ENCODE measurements at places on chromosomes 7 and 10. TPM values are rescaled to one million over a fixed set of nuclear protein-coding genes. Genes with fewer than 3 reads are reported as not detected.

OR2A42 gene
- total RNA-seq = not detected

EPO gene
- not detected for total RNA-seq

EPHA1 gene
- under 0.01 TPM for total RNA-seq

NUP205 gene
- total RNA-seq = 31.3 TPM

OGDHL gene
- under 0.01 TPM for total RNA-seq

GOLGA7B gene
- not detected for total RNA-seq

IGF2BP3 gene
- total RNA-seq = 4.3 TPM

MMRN2 gene
- 2.1 TPM for total RNA-seq

OPALIN gene
- total RNA-seq = not detected

GNGT1 gene
- not detected for total RNA-seq

MRLN gene
- total RNA-seq = not detected

OR2A5 gene
- not detected for total RNA-seq

GFRA1 gene
- 6.3 TPM for total RNA-seq

BICC1 gene
- total RNA-seq = 64.7 TPM

- DNase-seq = no peak
- no peaks in the 10 kb centered on the region for H3K27me3 ChIP-seq
- H3K4me3 ChIP-seq = no peak overlapping the region
- no peaks in the 10 kb centered on the region for H3K4me1 ChIP-seq
- H3K36me3 ChIP-seq = no peaks in the 10 kb centered on the region
- no peak overlapping the region for H3K27ac ChIP-seq
Measured at GRCh38 chr10:19956516-19957032, 140.3 kb downstream of the PLXDC2 start.

- H3K4me3 ChIP-seq = no peak overlapping the region
- peak; percentile 40 for DNase-seq
- H3K4me1 ChIP-seq = no peaks in the 10 kb centered on the region
- peaks cover 14% of the 10 kb centered on the region for H3K36me3 ChIP-seq
- no peaks in the 10 kb centered on the region for H3K27me3 ChIP-seq
- no peak overlapping the region for H3K27ac ChIP-seq
Measured at GRCh38 chr7:158672975-158673374, 31.6 kb downstream of the NCAPG2 start.

- no peaks in the 10 kb centered on the region for H3K27me3 ChIP-seq
- H3K27ac ChIP-seq = no peak overlapping the region
- no peak for DNase-seq
Measured at GRCh38 chr7:157281221-157281998, 55.4 kb upstream of the DNAJB6 start.

DNA sequence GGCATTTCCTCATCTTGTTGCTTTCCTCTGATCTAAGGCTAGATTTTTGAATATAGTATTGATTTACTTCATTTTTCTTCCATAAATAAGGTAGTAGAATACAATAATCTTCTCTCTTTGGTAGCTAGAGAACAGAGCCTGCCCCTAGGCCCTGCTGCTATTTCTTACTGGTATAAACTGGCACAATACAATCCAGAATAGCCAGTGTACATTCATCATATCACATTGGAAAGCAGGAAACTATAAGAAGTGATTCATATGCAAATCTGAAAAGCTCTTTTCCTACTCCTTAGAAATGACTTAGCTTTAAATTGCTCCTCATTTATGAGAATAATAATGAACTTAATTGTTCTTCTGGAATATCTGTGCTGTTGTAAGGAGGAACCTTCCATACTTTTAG, 100.2 kb downstream of the KCND2 start:
- H3K4me3 ChIP-seq = no peak overlapping the region
- no peaks in the 10 kb centered on the region for H3K4me1 ChIP-seq
- no peaks in the 10 kb centered on the region for H3K36me3 ChIP-seq
- no peak overlapping the region for H3K27ac ChIP-seq
- no peaks in the 10 kb centered on the region for H3K27me3 ChIP-seq

DNA sequence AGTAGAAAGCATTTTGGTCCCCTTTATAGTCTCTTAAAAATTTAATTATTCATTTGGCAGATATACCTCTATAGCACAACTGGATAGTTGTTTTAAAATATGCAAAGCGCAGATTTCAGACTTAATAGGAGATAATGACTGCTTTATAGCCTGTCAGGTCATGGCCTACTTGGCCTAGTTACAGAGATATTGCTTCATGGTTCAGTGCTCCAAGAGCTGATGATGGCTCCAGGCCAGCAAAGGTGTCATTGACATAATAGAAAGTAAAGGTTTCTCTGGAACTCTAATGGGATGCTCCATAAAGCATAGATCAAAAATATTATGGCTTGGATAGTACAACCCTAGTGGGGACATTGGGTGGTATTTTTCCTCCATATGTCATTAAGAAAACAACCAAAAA, 285.7 kb downstream of the NXPH1 start:
- no peaks in the 10 kb centered on the region for H3K27me3 ChIP-seq
- H3K4me1 ChIP-seq = no peaks in the 10 kb centered on the region
- no peak overlapping the region for H3K27ac ChIP-seq
- no peak overlapping the region for H3K4me3 ChIP-seq
- H3K36me3 ChIP-seq = no peaks in the 10 kb centered on the region
- DNase-seq = no peak

GRCh38 chr10:22945934-22946673, 18.3 kb downstream of the ARMC3 start:
- H3K36me3 ChIP-seq = no peaks in the 10 kb centered on the region
- no peaks in the 10 kb centered on the region for H3K4me1 ChIP-seq
- H3K27me3 ChIP-seq = no peaks in the 10 kb centered on the region
- no peak overlapping the region for H3K4me3 ChIP-seq

DNA sequence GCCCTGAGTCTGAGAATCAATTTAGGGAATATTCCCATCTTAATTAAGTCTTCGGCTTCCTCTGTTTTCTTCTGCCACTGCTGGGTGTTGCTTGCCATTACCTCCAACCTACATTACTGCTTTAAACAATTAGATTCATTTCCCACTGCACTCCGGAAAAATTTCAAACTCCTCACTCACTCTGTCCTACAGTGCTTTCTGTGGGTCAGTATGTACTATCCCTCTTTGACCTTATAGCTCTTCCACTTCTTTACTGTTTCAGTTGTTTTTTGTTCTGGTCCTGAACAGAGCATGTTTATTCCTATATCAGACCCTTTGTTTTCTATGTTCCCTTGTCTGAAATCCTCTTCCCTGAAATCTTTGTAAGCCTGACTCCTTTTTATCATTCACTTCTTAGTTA, 160.6 kb downstream of the MAGI2 start:
- H3K4me3 ChIP-seq = no peak overlapping the region
- H3K4me1 ChIP-seq = peaks cover 7% of the 10 kb centered on the region
- H3K36me3 ChIP-seq = no peaks in the 10 kb centered on the region
- no peak for DNase-seq

DNA sequence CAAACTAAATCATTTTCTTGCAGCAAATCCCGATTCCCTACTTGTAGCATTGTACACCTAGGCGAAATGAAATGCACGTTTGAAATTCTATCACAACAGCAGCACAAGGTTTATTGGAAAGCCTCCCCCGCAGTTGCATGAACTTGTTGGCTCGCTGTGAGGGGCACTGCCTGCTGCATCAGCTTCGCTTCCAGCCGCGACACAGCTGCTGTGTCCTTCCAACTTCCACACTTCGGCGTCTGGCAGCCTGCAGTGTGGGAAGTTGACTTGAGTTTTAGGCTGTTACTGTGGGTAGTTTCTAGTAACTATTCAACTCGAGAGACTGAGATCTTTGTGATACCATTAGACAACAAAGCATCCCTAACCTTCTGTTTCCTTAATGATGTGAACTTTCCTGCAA, 315.8 kb upstream of the TPK1 start:
- no peaks in the 10 kb centered on the region for H3K27me3 ChIP-seq
- H3K4me3 ChIP-seq = no peak overlapping the region
- DNase-seq = no peak
- no peaks in the 10 kb centered on the region for H3K36me3 ChIP-seq
- no peaks in the 10 kb centered on the region for H3K4me1 ChIP-seq

- DNase-seq = no peak
- no peak overlapping the region for H3K27ac ChIP-seq
- peaks cover 7% of the 10 kb centered on the region for H3K4me1 ChIP-seq
- no peaks in the 10 kb centered on the region for H3K27me3 ChIP-seq
- H3K4me3 ChIP-seq = no peak overlapping the region
- no peaks in the 10 kb centered on the region for H3K36me3 ChIP-seq
Measured at GRCh38 chr7:111368381-111369065, 193.8 kb downstream of the IMMP2L start.

DNA sequence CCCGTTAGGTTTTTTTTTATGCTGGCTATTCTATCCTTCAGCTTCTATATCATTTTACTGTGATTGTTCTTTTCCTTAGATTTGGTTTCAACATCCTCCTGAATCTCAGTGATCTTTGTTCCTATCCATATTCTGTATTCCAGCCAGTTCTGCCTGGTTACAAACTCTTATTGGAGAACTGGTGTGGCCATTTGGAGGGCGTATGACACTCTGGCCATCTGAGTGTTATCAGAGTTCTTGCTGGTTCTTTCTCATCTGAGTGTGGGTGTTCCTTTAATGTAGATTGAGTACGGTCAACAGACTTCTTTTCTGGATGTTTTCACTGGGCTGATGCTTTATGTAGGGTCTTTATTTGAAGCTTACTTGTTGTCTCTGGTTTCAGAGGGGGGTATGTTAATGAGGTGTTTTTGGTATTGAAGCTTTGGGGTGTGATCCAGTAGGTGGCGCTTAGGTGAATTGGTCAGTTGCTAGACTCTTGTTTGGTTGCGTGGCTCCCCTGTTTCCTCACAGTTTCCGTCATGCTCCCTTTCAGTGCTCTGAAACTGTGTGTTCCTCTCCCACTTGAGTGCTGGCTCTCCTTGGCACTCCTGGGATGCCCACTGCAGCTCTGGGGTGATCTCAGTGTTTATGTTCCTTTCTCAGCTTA, 80.7 kb downstream of the FANK1 start:
- no peak overlapping the region for H3K27ac ChIP-seq
- no peaks in the 10 kb centered on the region for H3K36me3 ChIP-seq
- no peaks in the 10 kb centered on the region for H3K27me3 ChIP-seq
- no peak overlapping the region for H3K4me3 ChIP-seq
- H3K4me1 ChIP-seq = peaks cover 4% of the 10 kb centered on the region

- H3K27me3 ChIP-seq = no peaks in the 10 kb centered on the region
- H3K36me3 ChIP-seq = peaks cover 16% of the 10 kb centered on the region
- peak overlapping the region; percentile 47 for H3K27ac ChIP-seq
- H3K4me1 ChIP-seq = peaks cover 84% of the 10 kb centered on the region
Measured at GRCh38 chr10:79180414-79181221, 111.9 kb downstream of the ZMIZ1 start.

DNA sequence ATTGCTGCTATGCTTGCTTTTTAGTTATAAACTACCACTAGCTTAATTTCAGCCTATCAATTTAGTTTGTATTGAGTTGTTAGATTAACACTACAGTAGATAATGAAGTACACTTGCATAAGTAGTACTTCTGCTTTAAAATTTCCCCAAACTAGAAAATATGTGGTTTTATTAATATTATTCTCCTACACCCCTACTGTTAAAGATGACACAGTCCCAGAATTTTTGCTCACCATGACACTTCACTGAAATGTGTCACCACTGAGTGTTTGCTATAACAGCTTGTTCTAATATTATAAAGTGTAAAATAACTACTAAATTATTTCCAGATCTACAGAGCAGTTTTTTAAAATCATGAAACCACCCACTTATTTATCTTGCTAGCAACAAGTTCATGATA, 31.6 kb downstream of the RHEB start:
- no peak overlapping the region for H3K4me3 ChIP-seq
- peaks cover 6% of the 10 kb centered on the region for H3K36me3 ChIP-seq

DNA sequence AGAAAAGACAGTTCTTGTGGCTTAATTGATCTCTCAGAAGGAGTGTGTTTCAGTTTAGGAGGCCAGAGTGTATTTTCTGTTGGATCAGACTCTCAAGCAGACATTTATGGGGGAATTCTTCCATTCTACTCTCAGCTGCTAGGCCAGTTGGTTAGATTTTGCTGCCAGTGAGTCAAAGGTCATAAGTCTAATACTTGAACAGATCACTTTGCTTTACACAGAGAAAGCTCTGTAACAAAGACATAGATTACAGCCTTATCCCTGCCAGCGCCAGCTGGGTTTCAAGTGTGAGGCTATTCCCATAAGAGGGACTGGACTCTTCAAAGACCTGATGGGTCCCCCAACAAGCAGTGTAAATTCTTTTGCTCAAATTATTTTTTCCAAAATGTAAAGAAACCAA, 145.6 kb upstream of the SEMA3C start:
- H3K4me3 ChIP-seq = no peak overlapping the region
- H3K27me3 ChIP-seq = no peaks in the 10 kb centered on the region
- no peak overlapping the region for H3K27ac ChIP-seq

DNA sequence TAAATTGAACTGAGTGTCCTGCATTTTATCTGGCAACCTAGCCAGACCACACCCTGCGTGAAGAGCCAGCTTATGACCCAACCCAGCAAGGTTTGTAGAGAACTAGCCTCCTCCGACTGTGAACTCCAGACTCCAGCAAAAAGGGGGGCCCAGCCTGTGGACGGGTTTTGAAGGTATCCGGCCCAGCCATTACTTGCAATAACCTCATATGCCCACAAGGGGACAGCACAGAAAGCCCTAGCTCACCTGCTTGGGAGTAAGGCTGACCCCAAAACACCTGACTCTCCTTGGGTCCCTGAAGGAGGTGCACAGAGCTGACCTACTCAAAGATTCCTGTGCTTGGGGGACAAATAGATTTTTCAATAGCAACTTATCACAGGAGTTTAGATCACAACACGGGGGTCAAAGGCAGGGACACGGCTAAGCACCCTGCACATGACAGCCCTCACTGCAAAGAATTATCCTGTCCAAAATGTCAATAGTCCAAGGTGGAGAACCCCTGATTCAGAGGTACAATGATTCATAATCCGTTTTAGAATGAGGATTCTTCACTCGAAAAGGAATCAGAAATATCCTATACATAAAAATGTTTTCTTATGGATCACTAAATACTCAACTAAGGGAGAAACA, 4.6 kb downstream of the TRPV6 start:
- no peaks in the 10 kb centered on the region for H3K36me3 ChIP-seq
- H3K4me3 ChIP-seq = no peak overlapping the region
- DNase-seq = peak; percentile 14
- no peaks in the 10 kb centered on the region for H3K27me3 ChIP-seq
- H3K27ac ChIP-seq = no peak overlapping the region

GRCh38 chr7:89773611-89774010, 380.7 kb upstream of the STEAP1 start:
- no peak for DNase-seq
- no peaks in the 10 kb centered on the region for H3K4me1 ChIP-seq
- no peaks in the 10 kb centered on the region for H3K36me3 ChIP-seq
- no peaks in the 10 kb centered on the region for H3K27me3 ChIP-seq

DNA sequence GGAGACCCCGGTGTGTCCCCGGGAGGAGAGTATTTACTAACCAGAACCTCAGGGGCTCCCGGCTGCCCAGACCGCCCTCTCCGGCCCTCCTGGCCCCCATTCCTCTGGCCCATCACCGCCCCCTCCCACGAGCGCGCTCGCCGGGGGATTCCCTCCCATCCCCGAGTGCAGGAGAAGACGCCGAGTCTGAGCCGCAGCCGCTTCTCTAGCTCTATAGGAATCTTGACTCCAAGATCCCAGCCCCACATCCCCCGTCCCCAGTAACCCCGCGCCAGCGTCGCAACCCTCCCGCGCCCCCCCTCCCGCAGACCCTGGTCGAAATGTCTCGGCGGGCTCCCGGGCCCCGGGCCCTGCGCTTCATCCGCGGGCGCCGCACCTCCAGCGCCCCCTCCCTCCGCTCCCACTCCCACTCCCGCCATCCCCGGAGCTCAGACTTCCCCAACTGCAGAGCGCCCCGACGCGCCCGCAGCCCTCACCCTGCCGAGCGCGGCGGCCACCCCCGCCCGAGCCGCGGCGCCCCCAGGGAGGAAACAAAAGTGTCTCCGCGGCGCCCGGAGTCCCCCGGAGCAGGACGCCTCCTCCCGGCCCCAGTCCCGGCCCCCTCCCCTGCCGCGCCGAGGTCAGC, 541 bp downstream of the ELMO1 start:
- H3K36me3 ChIP-seq = no peaks in the 10 kb centered on the region
- peaks cover 13% of the 10 kb centered on the region for H3K27me3 ChIP-seq
- no peaks in the 10 kb centered on the region for H3K4me1 ChIP-seq
- H3K4me3 ChIP-seq = peak overlapping the region; percentile 18
- H3K27ac ChIP-seq = no peak overlapping the region
- DNase-seq = no peak

Measured in fibroblast of lung (primary cell).